ENCODE measurements at places on chromosomes 11 and 22.

DNA sequence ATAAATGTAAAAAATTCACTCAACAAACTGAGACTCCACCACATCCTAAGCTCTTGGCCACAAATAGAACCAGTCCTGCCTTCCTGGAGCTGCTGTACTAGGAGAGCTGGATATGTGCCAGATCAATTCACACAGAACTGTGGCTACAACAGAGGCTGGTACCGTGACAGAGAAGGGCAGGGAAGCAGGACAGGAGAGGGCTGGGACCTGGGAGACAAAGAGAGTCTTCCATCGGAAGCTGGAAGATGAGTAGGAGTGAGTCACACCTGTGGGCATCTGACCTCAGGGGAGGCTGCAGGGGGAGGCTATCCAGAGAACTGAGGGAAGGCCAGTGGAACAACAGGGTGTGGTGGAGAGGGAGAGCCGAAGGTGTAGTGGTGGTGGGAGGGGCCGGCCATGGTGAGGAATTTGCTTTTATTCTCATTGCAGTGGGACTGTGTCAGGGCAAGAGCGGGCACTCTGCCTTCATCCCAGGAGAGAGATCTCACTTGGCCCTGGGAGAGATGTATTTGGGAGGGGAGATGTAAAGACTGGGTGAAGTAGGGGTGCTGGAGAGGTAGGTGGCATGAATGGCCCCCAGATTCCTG, 1.9 kb upstream of the LTBP3 start:
- DNase-seq: no peak

DNA sequence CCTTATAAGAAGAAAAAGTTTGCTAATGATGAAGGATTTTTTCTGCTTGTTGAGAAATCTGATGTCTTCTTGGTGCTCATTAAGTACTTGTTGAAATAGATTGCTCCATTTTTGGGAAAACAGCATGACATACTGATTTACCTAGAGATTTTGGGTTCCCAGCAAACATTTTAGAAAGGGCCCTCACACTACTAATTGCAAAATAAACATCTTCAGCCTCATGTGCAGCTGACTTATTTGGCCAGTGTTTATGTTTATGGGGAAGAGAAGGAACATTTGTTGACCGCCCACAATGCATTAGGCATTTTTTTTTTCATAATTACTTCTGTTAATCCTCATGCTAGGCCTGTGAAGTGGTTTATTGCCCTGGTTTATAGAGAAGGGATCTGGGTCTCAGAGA, 40.1 kb downstream of the LDLRAD3 start:
- DNase-seq: no peak

DNA sequence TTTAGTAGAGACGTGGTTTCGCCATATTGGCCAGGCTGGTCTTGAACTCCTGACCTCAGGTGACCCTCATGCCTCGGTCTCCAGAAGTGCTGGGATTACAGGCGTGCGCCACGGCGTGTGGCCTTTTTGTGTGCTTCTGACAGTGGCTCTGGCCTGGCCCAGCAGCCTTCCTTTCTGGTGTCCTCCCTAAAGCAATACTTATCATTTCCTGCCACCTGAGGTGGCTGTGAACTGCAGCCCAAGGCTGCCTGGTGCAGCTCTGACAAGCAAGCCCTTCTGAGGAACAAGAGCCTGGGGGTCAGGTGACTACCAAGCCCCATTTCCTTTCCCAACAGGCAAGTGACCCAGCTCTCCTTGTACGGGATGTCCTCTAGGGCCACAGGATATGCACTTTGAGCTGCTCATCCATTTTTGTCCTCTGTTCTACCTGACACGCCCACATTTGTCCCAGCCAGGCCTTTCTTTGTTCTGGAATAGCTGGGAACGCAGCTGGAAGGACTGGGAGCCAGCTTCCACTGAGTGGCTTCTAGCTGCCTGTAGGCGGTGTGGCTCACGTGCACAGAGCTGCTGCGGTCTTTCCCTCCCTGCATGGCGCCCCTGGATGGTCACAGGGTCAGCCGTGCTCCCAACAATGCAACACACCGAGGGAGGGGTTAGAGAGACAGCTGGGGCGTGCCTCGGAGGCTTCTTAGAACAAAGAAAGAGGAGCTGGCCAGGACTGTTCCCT, 12.3 kb upstream of the BID start:
- no peak for DNase-seq

DNA sequence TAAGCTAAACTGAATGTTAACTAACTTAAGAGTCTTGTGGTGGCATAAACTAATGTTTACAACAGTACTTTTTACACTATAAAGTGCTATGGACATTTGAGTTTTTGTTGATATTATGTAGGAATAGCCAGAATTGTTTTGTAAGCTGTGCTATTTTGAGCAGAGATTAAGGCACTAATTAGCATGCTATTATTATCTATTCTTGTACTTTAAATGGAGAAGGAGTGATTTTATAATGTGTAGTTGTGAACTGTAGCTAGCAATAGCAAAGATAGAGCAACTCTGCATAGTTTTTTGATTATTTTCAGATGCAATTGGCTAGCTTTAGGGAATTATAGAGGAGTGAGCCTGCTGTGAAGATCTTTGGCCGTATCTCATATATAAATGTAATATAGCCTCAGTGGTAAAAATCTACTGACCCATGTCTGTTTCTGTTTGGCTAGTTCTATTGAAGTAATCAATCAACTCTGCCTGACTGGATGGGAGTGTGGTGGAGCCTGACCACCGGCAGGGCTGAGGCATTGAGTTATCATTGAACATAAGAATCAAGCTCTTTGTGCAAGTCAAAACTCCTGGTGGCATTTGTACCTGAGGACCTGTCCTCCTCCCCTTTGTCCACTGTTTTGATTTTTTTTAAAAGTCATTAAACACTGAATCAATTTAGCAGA, 34.3 kb downstream of the NCAM1 start:
- DNase-seq: no peak

DNA sequence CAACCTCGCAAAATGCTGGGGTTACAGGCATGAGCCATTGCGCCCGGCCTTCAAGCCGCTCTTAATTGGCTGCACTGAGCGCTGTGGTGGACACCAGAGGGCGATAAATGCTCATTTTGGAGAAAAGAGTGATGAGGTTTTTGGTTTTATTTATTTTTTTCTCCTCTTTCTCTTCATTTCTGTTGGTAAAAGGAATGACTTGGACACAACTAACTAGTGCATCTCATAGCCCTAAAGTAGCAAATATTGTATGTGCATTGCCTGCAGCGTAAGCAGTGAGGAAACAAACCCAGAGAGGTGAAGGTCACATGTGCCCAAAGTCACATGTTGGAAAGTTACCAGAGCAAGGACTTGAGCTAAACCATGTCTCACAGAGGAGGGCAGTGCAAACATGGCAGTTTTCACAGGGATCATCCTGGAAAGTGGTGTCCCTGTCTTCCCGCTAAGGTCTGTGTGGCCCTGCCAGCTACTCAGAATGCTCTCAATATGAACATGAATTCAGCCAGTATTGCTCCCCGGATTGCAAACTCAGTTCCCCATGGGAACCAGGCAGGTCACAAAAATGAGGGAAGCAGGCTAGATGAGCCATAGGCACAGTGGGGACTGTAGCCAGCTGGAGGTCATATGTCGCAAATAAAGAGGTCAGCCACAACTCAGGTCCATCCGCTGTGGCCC, 8.6 kb upstream of the CD82 start:
- DNase-seq: peak; percentile 85

DNA sequence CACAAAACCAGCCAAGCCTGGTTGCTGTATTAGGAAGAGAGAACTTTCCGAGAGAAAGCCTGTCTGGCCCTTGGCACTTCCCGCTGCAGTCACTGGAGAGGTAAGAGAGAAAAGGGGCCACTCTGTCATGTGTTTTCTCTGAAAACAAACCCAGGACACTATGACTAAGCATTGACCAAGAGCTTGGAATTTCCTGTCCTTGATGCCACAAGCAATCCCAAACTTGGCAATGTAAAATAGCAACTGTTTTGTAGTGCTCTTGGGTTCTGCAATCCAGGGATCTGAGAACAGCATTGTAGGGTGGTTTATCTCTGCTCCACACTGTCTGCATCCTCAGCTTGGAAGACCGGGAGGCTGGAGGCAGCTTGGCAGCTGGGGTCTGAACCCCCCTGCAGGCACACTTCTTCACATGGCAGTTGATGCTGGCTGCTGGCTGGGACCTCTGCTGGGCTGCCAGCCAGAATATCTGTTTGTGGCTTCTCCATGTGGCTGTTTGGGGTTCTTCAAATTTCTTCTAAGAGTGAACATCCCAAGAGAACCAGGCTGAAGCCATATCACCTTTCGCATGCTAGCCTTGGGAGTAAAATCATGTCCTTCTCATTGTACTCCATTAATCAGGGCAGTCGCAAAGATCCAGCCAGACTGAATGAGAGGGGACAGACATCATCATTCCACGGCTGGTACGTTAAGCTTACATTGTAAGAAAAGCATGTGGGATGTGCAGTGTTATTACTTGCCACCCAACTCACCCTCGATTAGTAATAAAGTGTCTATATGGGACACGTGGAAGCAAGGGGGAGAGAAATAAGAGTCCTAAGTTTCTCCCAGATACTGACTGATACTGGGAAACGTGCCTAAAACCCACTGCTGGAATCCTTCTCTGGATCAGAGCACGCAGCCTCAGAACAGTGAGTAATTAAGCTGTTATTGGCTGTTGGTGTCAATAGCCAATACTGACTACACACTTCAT, 537.4 kb upstream of the B3GAT1 start:
- no peak for DNase-seq

DNA sequence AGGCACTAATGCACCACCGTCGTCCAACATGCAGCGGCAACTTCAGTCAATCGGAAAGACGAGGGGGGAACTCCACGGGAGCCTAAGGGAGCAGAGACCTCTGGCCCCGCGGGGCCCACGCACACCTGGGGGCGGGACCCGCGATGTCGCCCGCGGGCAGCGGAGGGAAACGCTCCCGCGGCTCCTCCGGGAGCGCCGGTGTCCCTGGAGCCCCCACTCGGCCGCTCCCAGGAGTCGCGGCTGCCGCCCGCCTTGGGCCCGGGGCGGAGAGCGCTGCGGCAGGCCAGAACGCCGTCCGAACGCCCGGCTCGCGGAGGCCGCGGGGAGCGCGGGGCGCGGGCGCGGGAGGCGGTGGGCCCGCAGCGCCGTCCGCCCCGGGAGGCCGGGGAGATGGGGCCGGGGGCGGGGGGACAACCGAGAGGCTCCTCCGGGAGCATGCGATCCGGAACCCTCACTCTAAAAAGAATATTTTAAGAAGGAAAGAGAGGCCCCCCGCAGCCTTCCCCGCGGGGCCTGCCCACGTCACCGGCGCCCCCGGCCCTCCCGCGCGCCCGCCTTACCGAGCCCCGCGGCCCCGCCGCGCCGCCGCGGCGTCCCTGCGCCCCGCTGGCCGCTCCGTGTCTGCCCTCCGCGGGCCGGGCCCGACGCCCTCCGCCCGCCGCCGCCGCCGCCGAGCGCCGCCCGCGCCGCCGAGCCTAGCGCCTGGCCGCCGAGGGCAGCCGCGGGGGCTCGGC, 86.6 kb upstream of the ARHGAP32 start:
- peak; percentile 28 for DNase-seq

DNA sequence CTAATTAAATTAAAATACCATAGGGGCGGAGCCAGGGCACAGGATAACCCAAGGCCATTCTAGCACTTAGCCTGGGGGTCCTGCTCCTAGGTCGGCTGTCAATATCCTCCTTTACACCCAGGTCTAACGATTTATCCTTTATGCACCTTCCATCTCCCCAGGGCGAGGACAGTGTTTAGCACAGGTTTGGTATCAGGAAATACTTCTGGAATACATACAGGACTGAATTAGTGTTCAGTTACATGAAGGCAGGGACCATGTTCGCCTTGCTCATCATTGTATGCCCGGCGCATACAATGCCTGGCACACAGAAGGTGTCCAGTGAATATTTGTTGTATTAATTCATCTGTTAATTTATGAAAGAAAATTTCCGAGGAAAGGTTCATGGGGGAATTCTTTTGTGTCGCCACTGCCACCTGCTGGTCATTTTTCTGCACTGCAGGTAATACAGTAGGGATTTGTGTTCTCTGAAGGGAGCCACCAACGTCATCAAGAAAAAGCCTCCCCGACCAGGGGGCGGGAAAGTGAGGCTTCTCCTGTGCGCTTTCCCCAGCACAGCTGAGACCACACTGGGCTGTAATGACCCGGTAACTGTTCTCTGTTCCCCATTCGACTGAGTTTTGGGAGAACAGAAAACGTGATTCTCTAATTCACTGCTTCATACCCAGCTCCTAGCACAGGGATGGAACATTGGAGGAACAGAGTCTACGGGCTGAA, 68.7 kb upstream of the ASPHD2 start:
- peak; percentile 80 for DNase-seq

DNA sequence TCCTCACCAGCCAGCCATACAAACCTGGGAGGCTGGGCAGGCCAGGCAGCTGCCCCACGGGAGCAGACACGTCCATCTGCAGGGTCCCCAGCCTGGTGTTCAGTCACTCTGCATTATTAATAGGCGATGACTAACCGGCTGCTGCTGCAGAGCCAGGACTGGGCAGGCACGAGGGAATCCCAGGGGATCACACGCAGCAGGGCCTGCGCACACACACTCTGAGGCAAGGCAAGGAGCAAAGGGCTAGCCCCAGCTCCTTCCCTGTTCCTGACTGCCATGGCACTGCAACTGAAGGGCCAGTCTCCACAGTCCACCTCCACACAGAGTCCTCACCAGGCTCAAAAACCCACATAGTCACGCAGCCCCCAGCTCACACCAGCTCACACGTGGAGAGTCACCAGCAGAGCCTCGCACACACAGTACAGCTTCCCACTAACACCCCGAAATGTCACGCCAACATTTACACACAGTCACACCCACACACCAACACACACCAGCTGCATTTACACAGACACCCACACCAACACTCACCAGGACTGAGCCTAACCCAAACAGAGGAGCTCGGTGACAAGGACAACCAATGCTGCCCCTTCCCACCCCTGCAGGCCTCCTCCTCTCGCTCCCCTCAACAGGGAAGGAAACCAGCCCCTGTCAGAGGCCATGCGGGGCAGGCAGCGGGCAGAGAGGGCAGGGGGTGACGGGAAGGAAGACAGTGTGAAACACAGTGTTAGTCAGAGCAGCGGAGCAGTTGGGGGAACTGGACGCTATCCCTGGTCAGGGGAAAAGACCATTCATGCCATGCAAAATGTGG, 47.3 kb downstream of the NRXN2 start:
- DNase-seq: no peak

GRCh38 chr11:19713196-19714021, 772 bp downstream of the NAV2 start:
- no peak for DNase-seq

Data from activated CD8-positive, alpha-beta T cell treated with anti-CD3 and anti-CD28 coated beads for 36 hours (primary cell).